ENCODE measurements at places on chromosomes 1 and 21. TPM values are rescaled to one million over a fixed set of nuclear protein-coding genes. Genes with fewer than 3 reads are reported as not detected.

Gene WNT3A
- not detected for total RNA-seq

Gene UBL4B
- total RNA-seq, result not detected

Gene GPR3
- total RNA-seq, result not detected

Gene DDAH1
- total RNA-seq, result 11.2 TPM

Gene PRPF38A
- 6.7 TPM for total RNA-seq

Gene IVL
- total RNA-seq, result not detected

Gene PGBD5
- 4.3 TPM for total RNA-seq

Gene SYT14
- 0.78 TPM for total RNA-seq

Gene SH3BGR
- total RNA-seq, result 1.0 TPM

Gene FAM78B
- total RNA-seq, result 2.9 TPM

Gene TFF1
- total RNA-seq, result 66.4 TPM

Gene ACTL8
- total RNA-seq, result not detected
